ENCODE measurements at places on chromosomes 7 and 10.

GRCh38 chr7:116588225-116588624 lies 63.4 kb downstream of the CAV1 start:
- DNase-seq: no peak

GRCh38 chr7:157235357-157236333 lies 96.9 kb downstream of the UBE3C start:
- DNase-seq: no peak

DNA sequence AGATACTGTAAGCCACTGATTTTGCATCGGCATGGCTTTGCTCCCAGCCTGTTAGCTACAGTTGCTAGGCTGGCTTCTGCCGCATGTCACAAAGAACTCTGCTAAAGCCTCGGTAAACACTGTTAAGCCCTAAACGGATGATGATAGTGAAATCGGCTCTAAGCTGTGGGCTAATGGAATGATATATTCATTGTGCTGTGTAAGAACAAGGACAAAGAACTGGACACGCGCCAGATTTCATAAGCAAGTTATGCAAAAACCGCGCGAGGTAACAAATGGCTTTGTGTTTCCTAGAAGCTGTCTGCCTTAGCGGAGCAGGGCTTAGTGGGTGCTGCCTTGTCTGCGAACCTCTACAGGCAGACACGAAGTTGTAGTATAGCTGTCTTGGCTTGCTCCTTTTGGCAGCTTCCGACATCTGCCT lies 331.3 kb upstream of the COBL start:
- no peak for DNase-seq

DNA sequence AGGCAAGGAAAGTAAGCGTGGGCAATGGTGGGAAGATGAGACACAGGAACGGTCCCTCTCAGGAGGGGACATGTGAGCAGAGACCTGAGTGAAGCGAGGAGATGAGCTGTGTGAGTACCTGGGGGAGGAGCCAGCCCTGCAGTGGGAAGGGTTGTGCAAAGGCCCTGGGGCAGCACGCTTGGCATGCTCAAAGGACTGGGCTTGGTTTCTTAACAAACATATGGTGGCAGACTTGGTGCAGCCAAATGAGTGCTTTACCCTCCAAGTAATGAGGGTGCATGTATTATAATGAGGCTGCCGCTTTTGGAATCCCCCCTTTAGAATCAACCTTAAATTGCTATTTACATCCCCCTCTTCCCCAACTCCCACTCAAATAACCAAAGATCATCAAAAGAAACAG lies 152.7 kb upstream of the FRMD4A start:
- DNase-seq: no peak

DNA sequence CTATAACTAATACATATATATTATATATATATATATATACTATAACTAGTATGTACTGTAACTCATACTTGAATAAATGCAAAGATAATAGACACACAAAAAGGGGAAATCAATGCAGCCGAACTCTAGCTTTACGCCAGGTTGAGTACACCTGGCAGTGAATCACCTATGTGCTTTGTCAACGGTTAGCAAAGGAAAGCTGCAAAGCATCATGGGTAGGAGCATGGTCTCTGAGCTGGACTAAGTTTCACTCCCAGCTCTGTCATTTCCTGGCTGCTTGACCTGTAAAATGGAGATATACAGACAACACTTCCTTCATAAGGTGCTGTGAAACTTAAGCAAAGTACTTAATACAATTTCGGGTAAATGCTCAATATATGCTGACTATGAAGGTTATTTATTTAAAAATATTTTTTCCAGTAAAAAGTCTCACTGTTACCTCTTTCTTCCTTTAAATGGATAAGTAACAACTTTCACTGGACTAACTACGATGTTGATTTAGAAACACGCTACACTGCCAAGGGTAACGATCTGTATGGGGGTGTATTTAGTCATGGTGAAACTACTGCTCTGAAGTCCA lies 61.7 kb upstream of the ITGA8 start:
- DNase-seq: no peak

GRCh38 chr10:70540789-70541360 lies 61.7 kb downstream of the PRF1 start:
- DNase-seq: no peak

DNA sequence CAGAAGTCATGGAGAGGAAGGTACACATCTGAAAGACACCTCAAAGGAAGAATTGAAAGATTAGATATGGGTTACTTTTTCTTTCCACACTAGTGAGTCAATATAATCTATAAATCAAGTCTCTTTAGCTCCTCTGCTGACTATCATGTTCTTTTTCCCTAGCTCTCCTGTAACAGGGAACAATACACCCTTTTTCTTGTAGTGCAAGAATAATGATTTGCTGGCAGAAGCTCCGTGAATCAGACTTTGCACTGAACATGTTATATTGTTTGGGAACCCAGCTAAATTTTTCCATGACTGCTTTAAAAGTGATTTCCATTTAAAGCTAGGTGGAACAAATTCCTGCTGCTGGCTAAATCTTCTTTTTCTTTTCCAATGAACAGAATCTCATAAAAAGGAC lies 756.6 kb upstream of the C7orf33 start:
- no peak for DNase-seq

DNA sequence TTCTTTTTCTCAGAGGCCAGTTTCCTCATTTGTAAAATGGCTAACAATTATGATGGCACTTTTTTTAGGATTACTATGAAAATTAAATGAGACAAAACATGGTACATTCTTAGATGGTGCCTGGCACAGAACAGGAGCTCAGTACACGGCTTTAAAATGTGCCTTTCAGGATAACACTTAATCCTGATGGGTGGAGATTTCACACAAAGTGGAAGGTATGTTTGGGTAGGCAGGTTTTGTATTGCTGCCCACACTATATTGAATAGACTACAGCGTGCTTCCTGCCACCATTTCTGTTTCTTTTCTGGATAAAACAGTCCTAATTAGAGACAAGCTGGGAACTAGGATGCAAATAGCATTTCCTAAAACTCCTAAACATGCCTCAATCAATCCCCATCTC lies 22.0 kb upstream of the IMPDH1 start:
- no peak for DNase-seq

- no peak for DNase-seq
Observed at GRCh38 chr7:102322202-102322715, 34.0 kb downstream of the SPDYE6 start.

DNA sequence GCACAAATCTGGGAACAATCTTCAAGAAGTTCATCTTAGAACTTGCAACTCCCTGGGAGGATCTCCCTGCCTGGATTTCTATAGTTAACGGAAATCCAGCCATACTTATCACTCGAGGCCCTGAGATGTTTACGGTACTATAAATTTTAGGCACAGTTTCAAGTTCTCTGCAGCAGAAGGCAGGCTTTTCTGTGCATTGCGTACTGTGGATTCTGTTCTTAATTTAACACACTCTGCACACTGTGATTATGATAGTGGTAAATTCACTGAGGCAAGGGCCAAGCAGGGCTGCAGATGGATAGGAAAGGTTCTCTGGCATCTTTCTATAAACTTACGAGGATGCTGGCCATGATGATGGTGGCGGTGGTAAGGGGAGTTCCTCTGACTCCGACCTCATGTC lies 10.6 kb downstream of the INHBA start:
- peak; percentile 56 for DNase-seq

DNA sequence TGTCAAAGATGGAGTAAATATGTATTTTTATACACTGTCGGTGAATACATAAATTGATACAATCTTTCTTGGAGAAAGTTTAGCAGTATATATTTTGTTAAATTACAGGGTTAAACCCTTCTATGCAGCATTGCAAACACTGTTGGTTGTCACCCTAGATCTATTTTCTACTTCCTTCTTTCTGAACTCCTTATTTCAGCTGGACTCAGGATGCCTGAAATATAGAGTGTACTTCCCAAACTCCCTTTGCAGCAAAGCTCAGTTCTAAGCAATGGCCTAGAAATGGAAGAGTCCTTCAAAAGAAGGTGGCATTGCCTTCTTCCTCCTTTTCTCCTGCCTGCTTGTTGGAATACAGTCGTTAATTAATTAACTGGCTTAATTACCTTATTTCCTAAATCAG lies 20.6 kb downstream of the CUBN start:
- no peak for DNase-seq

- no peak for DNase-seq
Observed at GRCh38 chr7:157568770-157569584, 232.2 kb downstream of the DNAJB6 start.

GRCh38 chr7:137791930-137792329 lies 54.8 kb downstream of the DGKI start:
- DNase-seq: no peak

GRCh38 chr7:132430861-132431822 lies 145.1 kb downstream of the PLXNA4 start:
- no peak for DNase-seq

- no peak for DNase-seq
Observed at GRCh38 chr7:29146888-29147609, 712 bp upstream of the CPVL start.
